ENCODE measurements at places on chromosomes 11 and 22.

- no peak for DNase-seq
Observed at GRCh38 chr11:119726150-119726553, 2.8 kb downstream of the NECTIN1 start.

GRCh38 chr11:72112978-72113808, 698 bp upstream of the ANAPC15 start:
- peak; percentile 57 for DNase-seq

DNA sequence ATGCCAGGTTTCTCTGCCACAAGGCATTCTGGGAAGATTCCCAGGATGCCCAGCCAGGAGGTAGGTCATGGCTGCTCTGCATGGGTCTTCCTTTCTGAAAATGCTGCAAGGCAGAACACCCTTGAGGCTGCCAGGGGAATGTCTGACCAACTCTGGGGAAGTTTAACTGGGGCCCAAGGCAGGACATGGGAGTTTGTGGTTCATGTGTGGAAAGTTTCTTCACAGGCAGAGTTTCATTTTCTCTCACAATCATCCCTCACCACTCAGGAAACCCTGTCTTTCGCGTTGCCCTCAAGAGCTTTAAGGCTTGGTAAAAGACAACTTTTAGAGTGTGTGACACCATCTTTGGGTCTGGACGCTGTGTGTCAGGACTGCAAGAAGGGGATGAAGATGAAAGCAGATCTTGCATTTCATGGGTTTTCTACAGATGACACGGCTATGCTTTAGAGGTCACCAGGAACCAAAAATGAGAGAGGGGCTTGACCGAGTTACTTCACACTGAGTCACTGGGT, 133.5 kb downstream of the CD44 start:
- DNase-seq = no peak

GRCh38 chr11:13834463-13834862, 128.1 kb upstream of the SPON1 start:
- no peak for DNase-seq

DNA sequence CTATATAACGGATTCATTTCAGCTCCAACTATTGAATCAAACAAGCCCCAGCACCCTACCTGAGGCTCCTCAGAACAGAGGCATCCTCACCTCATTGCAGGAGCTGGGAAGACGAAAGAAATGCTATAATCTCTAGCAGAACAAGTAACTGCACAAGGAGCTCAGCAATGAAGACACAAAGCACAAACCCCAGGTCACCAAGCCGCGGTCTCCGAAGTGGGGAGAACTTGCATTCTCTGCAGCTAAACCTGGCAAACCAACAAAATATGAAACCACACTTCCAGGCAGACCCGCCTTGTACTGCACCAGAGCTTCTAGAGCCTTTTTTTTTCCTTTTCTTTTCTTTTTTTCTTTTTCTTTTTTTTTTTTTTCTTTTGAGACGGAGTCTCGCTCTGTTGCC, 21.8 kb upstream of the CD5 start:
- no peak for DNase-seq

DNA sequence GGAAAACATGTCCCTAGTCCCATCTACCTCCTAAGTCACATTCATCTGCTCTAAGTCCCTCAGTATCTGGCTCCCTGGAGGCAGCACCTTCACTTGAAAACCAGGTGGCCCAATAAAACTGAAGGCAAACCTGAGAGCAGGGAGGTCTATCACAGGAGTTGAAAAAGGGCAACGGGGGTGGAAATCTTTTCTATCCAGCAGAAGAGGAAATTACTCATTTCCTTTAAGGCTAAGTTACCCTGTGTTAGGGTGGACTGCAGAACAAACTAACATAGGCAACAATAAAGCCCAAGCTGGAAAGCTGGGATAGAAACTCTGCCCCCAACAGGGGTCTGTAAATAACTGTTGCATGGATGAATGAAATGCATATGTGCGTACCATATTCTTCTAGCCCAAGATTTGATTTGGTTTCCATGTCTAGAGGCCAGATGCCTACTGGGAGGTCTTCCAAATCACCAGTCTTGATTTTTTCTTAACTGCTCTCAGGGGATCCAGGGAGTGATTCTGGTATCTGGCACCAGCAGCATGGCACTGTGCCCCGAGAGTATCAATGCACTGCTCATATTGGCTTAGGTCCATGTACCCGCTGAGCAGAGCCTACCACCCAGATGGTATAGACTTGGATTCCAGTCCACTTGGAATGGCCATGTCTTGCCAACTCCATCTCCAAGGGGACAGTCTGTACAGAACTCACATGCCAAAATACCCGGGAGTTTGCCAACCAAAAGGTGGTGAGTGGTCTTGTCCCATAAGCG, 350.0 kb upstream of the NCAM1 start:
- no peak for DNase-seq

GRCh38 chr11:123665306-123665705, 10.9 kb upstream of the SCN3B start:
- DNase-seq = no peak

DNA sequence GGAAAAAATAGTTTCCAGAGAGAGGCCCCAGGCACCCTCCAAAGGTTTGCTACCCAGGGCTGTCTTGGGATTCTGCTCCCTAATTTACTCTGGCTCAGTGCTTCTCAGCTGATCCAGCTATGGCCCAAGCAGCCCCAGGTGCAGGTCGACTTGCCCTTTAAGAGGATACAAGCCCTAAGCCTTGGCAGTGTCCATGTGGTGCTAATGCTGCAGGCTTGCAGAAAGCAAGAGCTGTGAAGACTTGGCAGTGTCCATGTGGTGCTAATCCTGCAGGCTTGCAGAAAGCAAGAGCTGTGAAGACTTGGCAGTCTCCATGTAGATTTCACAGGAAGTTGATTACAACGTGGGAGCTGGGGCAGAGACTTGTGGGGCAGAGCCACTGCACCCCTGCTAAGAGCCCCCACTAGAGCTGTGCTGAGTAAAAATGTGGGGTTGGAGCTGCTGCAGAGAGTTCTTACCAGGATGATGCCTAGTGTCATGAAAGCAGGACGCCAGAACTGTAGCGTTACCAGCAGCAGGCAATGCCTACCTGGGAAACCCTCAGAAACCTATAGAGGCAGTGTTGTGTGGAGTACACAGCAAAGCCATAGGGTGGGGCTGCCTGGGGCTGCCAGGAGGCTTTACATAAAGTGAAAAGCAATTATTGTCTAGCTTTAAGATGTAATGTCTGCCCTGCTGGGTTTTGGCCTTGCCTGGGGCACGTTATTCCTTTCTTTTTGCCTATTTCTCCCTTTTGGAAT, 16.1 kb upstream of the OR52K1 start:
- DNase-seq = no peak

GRCh38 chr11:85742348-85742747, 56.4 kb upstream of the CCDC89 start:
- DNase-seq = no peak

DNA sequence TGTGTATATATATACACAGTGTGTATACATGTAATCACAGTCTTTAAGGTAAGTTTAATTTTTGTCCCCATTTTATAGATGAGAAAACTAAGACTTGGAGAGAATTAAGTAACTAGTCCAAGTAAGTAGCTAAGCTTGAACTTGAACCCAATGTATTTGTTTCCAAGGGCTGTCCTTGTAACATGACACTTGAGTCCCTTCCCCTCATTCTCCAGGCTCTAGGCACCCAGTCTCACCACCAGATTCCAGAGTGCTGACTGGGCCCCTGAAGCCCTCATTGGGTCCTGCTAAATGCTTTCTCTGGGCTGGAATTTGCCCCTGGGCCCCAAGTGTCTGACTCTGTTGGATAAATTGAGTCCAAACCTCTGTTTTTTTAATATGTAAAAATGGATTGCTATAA, 45.5 kb downstream of the ADM start:
- peak; percentile 48 for DNase-seq

- DNase-seq = no peak
Observed at GRCh38 chr11:105670811-105671210, 60.9 kb downstream of the GRIA4 start.

DNA sequence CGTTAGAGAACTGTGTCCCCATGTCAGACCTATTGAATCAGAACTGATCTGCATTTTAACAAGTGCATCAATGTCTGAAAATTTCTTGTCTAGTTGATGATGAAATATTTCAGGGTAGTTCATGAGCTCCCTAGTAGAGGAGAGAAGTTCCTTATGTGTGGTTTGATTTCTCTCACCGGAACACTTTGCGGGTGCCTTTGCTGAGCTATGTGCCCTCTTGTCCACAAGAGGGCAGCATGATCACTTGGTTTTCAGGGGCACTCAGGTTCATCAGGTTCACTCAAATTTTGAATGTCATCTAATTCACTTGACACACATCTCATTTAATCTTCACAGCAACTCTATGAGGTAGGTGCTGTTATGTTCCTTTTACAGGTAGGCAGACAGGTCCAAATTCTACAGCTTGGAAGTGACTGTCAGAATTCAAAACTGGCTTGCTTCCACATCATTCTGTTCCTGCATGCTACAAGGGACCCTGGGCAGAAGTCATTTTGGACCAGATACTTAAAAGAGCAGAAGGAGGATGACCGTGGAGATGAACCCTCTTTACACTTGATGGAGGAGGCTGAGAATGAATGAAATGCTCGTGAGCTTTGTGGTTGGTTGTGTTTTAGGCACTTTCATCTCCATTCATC, 55.6 kb downstream of the P4HA3 start:
- DNase-seq = peak; percentile 83

DNA sequence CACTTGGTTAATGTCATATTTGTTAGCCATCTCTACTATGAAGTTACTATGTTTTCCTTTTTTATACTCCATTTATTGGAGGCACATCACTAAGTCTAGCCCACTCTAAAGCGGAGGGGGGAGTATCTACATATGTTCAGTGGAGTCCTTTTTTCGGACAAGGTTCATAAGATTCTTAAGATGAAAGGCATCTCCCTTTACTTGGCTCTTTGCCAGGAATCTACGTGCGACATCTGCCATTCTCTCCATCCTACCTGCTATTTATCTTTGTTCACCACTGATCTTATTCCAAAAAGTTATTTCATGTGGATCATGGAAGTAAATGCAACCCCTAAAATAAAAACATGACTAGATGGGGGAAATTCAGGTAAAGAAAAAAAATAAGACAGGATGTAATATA, 77.4 kb upstream of the YWHAH start:
- DNase-seq = no peak

DNA sequence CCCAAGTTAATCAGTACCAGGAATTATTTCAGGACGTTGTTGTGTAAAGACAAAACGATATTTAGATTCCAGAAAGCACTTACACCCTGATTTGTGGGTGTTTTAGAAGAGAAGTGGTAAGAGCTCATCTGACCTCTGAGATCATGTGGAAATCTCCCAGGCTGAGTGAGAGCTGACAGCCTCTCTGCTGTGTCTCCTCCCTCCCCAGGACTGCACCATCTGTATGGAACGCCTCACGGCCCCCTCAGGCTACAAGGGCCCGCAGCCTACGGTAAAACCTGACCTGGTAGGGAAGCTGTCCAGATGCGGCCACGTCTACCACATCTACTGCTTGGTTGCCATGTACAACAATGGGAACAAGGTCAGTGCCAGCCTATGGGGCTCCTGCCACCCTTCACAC, 20.0 kb downstream of the DTX4 start:
- DNase-seq = no peak

DNA sequence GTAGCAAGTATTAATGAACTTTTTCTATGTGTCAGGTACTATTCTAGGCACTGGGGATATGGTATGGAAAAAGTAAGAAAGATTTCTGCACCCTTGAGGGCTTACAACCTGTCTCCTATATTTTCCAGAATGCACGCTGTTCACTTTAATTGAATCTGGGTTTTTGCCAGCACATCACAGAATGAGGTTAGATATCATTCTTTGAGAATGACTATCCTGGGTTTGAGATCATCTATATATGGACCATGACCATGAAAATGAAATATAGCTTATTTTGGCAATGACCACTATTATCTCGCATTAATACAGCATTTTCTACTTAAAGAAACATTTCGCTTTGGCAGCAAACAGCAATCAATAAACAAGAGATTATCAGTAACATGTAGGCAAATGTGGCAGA, 46.9 kb downstream of the C11orf71 start:
- no peak for DNase-seq

DNA sequence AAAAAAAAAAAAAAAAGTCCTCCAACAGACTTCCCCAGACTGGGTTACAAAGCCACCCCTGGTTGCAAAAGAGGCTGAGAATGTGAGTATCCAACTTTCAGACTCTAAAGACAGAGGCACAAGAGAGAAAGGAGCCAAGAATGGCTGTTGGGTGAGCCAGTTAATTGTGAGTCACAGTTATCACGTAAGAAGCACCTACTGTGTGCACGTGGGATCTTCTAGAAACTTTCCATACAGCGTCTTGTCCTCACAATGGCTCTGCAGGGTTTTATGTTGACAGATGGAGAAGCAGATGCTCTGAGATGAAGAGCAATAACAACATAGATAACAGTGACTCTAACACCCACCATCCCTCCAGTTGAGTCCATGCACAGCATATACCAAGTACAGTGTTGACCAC, 41.0 kb downstream of the CD82 start:
- DNase-seq = no peak

- DNase-seq = no peak
Observed at GRCh38 chr11:33259869-33260268, 2.7 kb downstream of the HIPK3 start.

- no peak for DNase-seq
Observed at GRCh38 chr22:24339452-24339747, 68.8 kb downstream of the SPECC1L start.

DNA sequence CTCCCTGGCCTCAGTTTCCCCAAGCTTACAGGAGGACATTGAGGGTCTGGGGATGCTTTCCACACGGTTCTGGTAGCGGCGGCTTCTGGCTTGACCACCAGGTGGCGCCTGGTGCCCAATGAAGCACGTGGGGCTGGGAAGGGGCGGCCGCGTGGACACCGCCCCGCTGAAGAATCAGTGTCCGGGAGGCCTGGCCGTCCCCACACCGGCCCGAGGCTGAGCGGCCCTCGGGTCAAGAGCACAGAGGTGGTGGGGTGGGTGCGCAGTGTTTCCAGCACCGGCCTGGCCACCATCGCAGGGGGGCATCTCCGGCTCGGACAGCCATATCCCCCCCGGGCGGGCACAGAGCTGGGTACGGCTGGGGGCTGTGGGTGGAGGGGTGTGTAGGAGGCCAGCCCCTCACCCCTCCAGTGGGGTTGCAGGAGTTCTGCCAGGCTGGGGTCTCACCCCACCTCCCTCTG, 27.8 kb upstream of the PPARA start:
- DNase-seq = peak; percentile 81

DNA sequence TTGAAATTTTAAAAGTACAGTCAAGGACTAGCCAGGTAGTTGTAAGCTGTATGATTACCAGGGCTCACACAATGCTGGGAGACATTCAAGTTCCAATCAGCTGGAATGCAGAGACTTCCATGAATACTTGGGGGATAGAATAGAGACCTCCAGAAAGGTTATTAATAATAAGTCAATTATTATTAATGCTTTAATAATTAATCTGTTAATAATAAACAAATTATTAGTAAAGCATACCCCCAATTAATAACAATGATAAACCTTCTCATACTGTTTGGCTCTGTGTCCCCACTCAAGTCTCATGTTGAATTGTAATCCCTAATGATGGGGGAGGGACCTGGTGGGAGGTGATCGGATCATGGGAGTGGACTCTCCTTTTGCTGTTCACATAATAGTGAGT, 14.6 kb upstream of the MS4A6A start:
- no peak for DNase-seq

- DNase-seq = no peak
Observed at GRCh38 chr11:117550466-117550865, 222.8 kb downstream of the CEP164 start.

Data from AG08395 (cell line).